ENCODE measurements at places on chromosomes 4 and X.

DNA sequence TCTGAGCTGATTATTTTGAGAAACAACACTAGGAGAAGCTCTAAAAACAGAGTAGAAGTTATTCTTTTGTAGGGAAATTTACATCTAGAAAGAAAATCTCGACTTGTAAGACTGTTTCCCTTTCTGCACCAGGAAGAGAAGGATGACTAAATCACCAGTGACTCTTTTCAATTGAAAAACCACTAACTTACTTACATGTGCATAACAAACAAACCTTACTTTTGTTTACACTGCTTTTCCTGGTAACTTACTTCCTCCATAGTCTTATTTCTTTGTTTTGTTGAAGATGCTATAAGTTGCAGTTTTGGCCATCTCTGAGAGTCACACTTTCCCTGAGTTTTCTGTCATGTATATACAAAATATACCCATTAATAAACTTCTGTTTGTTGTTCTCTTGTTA lies 293.6 kb upstream of the FAT4 start:
- DNase-seq = no peak

DNA sequence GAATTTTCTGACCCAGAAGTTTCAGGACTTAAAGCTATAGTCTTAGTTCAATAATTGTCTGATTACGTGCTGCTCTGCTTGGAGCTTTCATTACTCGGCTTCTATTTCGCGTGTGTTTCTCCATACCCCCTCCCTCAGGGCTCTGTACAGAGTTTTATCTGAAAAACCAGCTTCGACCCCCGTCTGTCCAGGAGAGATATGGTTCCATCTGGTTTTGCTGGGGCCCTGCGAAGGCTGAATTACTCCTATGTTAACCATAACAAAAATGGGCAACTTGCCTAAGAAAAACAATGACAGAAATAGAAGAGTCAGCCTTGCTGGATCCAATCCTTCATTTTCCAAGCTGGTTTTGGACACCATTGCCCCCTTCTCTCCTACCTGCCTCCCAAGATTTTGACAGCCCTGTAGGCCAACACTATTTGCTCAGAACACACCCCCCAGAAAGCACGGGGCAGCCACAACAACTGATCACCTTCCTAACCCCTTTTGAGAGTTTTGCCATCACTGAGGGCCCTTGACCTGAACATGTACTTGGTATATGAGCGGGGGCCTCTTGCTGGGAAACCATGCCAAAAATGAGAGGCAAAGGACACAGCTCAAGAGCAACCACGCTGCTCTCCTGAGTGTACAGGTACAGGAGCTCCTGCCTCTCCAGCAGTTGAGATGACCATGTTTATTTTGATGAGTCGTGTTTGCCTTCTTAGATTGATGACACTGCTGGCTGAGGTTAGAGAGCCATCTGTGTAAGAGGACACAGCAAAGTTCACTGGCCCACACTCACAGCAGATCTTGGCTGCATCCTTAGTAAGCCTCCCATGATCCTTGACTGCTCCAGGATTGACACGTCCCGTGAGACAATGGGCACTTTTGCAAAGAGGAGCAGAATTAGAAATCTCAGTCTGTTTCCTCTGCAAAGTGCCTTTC lies 36.2 kb upstream of the ATP6AP2 start:
- no peak for DNase-seq

DNA sequence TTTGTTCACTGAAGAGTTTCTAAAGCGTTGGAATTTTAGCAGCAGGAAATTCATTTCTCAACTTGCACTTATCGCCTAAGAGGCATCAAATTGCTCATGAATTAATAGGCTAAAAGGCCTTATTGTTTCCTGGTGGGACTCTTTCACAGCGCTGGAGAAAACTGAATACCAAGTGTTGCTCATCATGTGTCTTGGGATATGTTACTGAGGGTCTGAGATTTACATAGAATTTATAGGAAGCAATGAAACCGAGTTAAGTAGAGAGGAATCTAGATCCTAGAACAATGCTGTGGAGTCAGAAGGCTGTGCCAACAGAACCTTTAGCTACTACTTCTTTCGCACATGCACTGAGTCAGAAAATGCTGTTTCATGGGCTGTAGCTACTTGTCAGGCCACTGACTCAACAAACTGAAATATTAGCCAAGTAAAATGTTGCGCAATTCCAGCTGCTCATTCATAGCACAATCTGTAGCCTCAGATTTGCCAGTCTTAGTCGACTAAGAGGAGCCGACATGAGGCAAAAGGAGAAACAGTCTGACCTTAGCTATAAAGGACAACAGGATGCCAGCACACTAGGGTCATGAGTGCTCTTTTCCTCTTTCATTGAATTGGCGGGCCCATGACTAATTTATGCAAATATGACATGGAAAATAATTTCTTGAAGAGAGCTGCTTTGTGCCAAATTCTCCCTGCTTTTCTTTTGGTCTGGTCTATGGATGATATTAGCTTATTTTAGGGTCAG lies 35.9 kb upstream of the CXCL8 start:
- no peak for DNase-seq

- DNase-seq = no peak
Measured at GRCh38 chr4:153432965-153433753, 33.0 kb upstream of the TMEM131L start.

DNA sequence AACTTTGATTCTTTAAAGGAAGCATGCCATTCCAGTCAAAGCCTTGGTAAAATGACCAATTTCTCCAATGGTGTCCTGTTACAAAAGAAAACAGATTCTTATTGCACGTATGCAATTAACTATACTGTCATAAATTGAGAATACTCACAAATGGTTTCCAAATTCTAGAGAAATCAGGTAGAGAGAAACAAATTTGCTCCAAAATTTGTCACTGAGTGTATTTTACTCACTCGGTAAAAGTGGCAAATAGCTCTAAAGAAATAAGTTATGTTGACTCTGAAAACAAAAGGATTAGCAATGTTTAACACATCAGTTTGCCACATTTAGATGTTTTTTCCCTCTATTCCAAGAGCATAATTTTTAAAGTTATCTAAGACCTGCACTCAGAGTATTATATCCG lies 133.1 kb downstream of the DMD start:
- no peak for DNase-seq

DNA sequence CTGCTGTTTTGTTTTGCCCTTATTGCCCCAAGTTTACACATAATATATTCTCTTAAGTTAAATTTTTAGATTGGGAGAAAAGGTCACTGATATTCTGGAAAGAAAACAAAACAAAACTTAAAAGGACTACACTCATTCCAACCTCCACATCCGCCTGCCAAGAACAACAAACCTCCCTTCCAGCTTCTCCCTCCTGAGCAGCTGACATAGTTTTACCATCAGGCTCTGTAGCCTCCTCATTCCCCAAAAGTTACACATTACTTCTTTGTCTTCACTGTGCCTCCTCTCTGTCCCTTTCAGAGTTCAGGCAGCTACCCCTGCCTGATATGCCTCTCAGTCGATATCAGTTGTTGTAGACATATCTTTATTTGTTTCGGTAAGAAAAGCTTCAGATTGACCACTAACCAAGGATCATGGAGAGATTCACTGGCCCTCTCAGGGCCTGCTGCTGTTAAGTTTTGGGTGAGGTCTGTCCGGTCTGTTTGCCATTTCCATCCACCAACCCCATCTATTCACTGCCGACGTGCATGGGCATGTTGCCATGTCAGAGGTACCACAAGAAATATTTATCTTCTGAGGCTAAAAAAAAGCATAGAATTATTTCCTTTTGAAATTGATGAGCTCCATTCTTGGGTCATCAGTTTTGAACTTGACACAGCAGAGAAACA lies 164.1 kb downstream of the GASK1B start:
- no peak for DNase-seq

- no peak for DNase-seq
Measured at GRCh38 chr4:3471098-3471760, 8.1 kb downstream of the DOK7 start.

GRCh38 chr4:165351359-165352130 lies 24.1 kb downstream of the MSMO1 start:
- DNase-seq = no peak

GRCh38 chr4:128707864-128708263 lies 101.6 kb upstream of the JADE1 start:
- no peak for DNase-seq

GRCh38 chr4:150579551-150580234 lies 2.3 kb upstream of the MAB21L2 start:
- DNase-seq = no peak

- DNase-seq = no peak
Measured at GRCh38 chr4:25844961-25845712, 17.7 kb downstream of the SEL1L3 start.

DNA sequence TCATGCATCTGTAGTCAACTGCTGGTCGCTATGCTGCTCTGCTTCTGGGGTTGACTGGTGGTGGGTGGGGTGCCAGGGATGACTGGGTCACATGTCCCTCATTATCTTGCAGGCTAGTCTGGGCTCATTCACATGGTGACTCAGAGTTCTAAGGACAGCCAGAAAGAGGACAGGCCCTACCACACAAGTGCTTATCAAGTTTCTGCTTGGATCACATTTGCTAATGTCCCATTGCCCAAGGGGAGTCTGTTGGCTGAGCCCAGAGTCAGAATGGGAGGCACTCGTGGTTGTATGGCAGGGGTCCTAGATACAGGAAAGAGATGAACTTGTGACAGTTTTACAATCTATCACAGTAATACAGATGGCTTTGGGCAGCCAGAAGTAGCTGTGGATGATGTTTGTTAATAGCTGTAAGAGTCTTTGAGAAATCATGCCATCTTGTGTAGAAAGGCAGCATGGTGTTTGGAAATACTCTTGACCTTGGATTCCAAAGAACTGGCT lies 221.3 kb downstream of the GPAT3 start:
- no peak for DNase-seq

DNA sequence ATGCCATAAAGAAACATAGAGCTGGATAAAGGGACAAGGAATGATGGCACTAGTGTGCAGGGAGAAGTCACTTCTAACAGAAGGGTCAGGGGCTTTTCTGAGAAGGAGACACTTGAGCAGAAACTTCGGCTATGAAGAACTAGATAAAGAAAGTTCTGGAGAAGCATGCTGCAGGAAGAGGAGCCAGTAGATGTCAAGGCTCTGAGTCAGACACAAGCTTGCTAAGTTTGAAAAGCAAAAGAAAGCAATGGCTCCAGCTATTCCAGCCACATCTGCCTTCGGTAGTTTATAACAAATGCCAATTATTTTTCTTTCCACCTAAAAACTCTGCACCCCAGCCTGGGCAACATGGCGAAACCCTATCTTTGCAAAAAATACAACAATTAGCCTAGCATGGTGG lies 7.5 kb downstream of the NUDT6 start:
- DNase-seq = no peak

- no peak for DNase-seq
Measured at GRCh38 chrX:45445745-45446412, 245.2 kb upstream of the DIPK2B start.

DNA sequence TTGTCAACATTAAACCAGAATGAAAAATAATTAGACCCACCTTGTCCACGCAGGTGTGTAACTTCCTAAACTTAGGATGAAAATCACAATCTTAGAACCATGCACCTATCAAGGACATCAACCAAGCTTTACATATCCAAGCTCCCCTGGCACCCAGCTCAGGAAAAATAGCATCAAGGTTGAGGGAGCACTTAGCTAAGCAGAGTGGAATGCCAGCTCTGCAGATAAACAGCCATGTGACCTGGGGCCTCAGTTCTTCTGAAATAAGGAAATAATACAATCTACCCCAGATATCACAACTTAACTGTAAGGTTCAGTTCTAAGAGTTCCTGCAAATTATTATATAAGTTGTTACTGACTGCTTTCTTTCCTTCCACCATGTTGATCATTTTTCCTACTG lies 64.7 kb downstream of the DHX15 start:
- DNase-seq = no peak

DNA sequence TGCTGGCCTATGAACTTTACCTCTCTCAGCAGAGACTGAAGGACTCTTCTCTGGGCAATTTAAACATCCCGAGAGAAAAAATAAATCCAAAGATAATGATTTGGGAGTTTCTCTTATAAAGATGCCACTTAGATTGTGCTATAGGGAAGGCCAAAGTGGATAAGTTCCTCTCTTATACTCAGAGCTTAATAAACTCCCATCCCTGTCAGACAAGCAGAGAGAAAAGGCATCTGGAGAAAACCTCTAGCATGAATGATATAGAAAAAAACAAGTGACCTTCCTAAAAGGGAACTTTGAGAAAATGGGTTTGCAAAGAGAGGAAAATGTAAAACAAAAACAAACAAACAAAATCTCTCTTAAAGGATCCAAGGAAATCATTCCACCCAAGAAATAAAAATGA lies 199.4 kb downstream of the PALLD start:
- no peak for DNase-seq

DNA sequence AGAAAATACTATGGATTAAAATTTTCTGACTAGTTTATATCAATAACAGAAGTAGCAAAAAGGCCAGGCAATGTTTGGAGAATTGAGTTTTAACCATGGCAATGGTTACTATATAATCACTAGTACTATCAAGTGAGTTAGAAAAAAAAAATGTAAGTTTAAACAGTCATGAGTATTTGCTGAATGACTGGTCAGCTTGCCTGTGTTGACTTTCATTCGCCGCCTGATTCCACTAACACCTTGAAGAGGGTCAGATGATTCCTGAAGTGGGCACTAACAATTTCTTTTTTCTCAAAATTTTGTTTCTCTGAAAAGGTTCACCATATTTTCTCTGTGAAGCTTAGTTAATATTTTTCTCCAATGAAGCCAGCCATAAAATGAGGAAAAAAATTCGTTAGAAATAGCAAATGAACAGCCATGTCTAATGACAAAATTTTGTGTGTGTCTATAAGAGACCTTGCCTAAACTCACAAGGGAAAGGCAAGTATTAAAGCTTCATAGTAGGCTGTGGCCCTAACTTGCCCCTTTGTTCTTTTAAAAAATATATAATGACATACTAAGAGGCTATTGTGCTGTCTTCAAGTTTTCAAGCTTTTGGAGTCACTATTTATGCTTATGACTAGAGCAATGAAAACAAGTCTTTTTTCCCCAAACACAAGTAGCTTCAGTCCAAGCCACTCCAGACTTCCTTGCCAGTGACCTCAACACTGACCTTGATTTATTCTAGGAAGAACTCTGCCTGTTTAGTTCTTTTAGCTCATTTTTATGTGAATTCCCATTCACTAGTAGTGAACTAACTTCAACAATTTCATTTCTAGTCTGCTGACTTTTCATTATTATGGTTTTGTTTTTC lies 18.4 kb upstream of the FHDC1 start:
- no peak for DNase-seq

GRCh38 chr4:24666316-24666715 lies 82.0 kb upstream of the DHX15 start:
- DNase-seq = no peak

- peak; percentile 49 for DNase-seq
Measured at GRCh38 chrX:23511793-23512192, 155.5 kb upstream of the PRDX4 start.

DNA sequence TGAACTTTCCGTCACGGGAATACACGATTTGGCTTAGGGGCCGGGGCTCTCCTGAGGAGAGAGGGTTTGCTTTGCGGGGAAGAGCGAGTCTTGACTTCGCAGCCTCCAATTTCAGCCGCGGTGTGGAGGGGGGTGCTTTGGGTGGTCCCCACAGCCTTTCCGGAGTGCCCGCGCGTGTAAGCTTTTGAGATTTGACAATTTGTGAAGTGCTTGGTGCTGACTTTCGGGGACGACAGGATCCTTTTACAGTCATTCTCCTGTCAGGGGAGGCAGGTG lies 355 bp downstream of the SCML1 start:
- DNase-seq = no peak
